ENCODE measurements at places on chromosomes 4 and X.
A peak's percentile ranks its signal among the peaks of the same experiment; 100 is the strongest.

DNA sequence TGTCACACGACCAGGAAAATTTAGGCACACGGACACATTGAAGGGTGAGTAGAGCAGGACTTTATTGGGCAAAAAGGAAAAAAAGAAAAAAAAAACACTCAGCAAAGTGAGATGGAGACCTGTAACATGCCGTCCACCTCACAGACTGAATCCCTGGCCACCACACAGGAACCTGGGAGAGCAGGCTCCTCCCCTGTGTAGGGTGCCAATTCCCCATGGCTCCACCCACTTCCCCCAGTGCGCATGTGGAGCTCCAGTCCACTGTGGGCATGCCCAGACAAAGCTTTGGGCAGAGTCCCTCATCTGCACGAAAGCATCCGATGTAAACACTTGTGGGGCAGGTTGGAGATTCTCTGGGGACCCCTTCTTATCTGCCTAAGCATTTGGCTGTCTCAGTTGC lies 23.6 kb upstream of the CBR4 start:
- DNase-seq = no peak

DNA sequence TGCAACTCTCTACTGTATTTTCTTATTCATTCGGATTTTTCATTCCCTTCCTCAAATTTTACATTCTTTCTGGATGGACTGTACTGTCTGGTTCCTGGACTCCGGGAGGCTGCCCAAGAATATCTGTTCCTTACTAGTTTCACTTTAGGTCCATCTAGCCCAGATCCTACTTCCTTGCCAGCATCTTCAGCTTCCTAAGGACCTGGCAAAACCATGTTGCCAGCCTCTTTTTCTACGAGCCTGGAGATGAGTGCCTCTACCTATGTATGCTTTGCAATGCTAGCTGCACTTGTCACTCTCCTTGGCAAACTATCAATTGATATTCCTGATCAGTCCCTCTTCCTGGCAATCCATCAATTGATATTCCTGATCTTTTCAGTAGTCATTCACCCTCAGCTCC lies 5.6 kb upstream of the LNX1 start:
- DNase-seq = no peak

DNA sequence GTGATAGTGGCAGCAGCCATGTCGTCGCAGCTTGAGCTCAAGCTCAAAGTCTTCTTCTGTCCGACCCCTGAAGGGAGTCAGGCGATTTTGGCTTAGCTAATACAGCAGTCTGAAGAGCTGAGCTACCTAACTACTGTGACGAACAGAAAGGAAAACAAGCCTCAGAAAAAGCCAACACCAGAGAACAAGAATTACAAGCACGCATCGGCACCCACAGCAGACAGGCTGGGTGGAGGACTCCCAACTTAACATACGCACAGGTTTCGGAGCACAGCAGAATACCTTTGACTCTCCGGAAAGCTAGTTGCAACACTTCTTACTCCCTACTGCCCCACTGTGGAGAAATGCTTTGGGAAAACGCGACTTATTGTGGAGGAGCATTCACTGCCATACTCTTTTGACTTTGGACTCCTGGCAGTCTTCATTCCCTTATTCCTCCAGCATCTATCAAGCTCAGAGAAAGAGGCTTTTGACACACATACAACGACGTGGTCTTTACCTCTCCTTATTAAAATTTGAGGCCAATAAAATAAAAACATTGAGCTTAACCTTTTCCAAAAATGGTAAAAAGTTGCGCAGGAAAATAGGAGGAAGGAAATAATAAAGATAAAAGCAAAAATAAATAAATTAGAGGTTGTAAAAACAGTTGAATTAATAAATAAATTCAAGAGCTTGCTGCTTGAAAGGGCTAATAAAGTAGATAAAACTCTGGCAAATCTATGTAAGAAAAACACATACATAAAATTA lies 41.3 kb upstream of the GPC3 start:
- no peak for DNase-seq

GRCh38 chr4:106287353-106287969 lies 28.5 kb downstream of the TBCK start:
- peak; percentile 76 for DNase-seq

DNA sequence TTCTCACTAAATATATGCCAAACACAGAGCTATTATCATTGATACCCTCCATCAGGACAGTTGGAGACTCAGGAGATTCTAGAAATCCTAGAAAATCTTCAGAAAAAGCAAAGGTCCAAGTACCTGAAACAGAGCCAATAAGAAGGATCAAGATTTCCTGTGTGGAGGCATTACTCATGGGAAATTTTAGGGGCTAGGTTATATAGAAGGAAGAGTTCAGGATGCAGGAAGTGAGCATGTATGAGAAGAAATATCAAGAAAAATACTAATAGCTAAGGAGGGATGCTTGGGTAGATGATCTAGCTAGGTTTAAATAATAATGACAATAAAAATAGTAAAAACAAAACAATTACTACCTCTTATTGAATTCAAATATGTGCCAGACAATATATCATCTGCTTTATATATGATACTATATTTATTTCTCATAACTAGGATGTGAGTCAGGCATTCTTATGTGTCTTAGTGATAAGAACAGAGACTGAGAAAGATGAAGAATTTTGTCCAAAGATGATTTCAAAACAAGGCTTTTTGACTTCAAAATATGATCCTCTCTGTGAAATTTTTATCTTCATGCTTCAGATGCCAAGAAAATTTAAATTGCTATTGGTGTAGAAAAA lies 66.4 kb upstream of the HHIP start:
- DNase-seq = no peak

GRCh38 chr4:79064806-79065205 lies 125.6 kb upstream of the PAQR3 start:
- no peak for DNase-seq

DNA sequence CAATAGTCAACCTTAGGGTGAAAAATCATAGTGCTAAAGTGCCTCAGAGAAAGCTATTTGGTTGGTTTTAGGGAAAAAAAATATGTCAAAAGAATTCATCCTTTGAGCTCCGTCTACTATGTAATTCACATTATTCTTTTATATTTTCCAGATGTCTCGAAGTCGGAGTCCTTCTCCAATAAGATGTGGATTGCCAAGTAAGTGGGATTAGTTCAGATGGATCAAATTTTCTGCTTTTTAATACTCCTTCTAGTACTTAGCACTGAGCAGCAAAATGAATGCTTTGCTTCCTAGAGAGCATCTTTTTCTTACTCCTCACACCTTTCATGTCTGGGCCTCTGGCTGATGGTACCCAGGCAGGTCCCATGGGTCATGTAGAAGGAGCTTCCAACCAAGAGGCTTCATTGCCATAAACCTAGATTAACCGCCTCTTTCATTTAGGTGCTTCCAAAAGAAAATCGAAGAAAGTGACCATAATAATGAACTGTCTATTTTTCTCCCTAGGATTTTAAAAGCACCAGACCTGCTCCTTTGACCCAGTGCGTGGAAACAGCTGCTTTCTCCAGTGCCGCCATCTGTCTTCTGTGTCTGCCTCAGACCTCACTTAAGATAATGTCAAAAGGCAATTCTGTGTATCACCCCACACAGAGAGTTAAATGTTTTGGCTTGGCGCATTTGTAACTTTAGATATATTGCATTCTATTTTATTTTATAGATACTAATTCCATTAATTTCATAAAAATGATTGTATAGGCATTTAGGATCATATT lies 43.5 kb downstream of the SPATA18 start:
- DNase-seq = no peak

DNA sequence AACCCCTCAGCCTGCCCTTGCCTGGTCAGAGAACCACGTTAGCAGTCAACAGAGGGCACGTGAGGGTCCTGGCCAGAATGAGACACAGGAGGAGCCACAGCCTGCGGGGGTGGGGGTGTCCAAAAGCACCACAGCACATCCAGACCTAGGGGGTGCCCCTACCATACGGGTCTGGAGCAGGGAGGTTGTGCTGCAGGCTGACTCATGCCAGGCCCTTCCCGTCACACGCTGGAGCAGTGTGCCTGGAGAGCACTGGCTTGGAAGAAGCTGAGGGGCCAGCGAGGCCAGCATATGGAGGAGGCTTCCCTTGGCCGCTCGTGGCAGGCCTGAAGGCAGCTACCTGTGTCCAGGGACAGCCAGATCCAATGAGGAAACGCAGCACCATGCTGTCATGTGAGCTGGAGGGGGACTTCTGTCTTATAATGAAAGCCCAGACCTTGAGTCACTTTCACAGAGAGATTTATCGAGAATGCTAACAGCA lies 1.5 kb upstream of the IRAK1 start:
- no peak for DNase-seq

DNA sequence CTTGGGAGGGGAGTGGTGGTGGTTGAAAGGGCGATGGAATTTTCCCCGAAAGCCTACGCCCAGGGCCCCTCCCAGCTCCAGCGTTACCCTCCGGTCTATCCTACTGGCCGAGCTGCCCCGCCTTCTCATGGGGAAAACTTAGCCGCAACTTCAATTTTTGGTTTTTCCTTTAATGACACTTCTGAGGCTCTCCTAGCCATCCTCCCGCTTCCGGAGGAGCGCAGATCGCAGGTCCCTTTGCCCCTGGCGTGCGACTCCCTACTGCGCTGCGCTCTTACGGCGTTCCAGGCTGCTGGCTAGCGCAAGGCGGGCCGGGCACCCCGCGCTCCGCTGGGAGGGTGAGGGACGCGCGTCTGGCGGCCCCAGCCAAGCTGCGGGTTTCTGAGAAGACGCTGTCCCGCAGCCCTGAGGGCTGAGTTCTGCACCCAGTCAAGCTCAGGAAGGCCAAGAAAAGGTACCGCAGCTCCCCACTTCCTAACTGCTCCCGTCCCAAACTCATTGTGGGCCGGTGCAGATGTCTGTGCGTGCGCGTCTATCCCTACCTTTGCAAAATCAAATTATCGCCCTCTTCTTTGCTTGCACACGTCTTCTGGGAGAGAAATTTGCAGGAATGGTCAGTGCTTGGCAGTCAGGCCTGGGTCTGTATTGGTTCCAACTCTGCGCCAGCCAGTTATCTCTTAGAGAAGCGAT lies 533 bp downstream of the IL15 start:
- no peak for DNase-seq

GRCh38 chr4:73704314-73705055 lies 35.9 kb upstream of the CXCL8 start:
- peak; percentile 99 for DNase-seq

GRCh38 chr4:127500242-127500641 lies 132.5 kb upstream of the INTU start:
- no peak for DNase-seq

DNA sequence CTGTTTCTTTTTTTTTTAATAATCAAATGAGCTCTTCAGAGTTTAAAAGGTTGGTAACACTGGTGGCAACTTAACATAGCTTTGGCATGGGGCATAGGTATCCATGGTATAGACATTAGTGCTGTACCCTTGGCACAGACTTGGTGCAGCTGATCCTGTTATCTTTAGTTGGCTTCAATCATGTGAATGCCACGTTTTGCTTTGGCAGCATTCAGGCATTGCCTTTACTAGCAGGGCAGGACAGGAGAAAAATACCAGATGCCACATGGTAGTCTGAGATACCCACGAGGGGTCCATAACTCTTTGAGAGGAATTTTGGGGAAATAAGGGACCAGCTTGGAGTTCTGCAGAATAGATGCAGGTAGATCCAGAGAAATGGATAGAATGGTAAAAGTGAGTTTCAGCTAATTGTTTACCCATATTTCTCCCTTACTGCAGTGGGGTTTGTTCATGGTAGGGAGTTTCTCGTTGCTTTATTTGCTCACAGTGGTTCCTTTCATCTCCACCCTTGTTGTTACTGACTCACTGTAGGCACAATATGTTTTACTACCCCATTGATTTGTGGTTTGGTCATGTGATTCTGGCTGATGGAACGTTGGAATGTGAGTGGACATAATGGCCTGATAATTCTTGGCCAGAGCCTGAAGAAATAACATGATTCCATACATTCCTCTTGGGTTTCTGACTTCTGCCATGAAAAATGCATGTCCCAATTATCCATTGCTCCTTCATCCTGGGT lies 342.7 kb downstream of the GLUD2 start:
- DNase-seq = no peak

DNA sequence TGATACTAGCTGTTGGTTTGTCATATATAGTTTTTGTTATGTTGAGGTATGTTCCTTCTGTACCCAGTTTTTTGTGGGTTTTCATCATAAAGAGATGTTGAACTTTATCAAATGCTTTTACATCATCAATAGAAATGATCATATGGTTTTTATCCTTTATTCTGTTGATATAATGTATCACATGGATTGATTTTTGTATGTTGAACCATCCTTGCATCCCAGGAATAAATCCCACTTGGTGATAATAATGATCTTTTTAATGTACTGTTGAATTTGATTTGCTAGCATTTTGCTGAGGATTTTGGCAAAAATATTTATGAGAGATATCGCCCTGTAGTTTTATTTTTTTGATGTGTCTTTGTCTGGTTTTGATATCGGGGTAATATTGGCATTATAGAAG lies 22.5 kb upstream of the NAA11 start:
- DNase-seq = no peak

DNA sequence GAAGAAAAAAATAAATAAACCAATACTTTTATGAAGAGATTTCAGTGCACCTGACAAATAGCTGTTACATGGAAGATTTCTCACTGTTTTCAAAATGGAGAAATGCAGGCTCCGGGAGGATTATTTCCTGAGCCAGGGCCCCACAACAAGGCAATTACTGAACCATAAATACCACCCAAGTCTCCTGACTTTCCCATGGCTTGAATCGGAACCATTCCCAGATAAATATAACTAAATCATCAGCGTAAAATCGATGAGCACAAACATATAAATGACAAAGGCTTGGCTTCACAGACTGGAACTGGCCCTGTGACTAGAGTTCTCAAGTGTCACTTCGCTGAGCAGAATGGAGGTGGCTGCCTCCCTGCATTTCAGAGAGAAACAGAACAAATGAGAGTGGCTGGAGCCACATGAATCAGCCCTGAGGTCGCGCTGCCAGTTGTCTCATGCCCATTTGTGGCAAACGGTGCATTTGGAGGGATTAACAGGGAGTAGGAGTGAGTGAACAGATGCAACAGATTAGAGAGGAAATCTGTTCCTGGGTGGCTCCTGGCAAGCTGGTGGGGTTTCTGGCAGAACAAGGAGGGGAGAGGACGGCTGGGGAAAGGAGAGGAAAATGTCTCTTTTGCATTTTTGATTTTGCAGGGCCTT lies 57.3 kb upstream of the STIM2 start:
- DNase-seq = no peak

GRCh38 chr4:88445252-88445651 lies 11.7 kb upstream of the HERC5 start:
- DNase-seq = no peak
